ENCODE measurements at places on chromosomes 11 and 22. TPM values are rescaled to one million over a fixed set of nuclear protein-coding genes. Genes with fewer than 3 reads are reported as not detected.
A peak's percentile ranks its signal among the peaks of the same experiment; 100 is the strongest.

Gene ADM2
- 37.6 TPM for total RNA-seq

Gene FDXACB1
- total RNA-seq = 1.6 TPM

Gene GPHA2
- not detected for total RNA-seq

Gene TBCEL
- 36.5 TPM for total RNA-seq

Gene KCNJ1
- total RNA-seq = not detected

Gene PATE2
- total RNA-seq = not detected

Gene P2RY2
- 0.69 TPM for total RNA-seq

Gene OR4A16
- not detected for total RNA-seq

Gene CDCA5
- 7.7 TPM for total RNA-seq

Gene L3MBTL2
- 20.9 TPM for total RNA-seq

DNA sequence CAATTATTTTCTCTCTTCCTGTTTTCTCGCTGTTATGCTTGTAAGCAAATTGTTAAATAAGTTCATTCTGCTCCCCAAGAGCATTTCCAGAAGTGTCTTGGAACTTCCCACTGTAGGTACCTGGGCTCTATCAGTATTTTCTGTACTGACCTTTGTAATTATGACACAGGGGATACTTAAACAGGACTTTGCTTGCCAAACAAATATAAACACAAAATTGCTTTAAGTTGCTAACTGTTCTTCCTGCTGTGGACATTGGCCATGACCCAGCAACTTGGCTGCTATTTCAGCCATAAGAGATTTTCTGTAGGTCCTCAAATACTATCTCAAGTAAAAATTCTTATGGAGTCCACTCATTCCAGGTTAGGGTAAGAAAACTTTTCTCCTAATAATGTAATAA is 30.1 kb downstream of the SYT9 start:
- H3K27ac ChIP-seq = no peak overlapping the region
- no peak overlapping the region for H3K4me3 ChIP-seq
- peaks cover 2% of the 10 kb centered on the region for H3K27me3 ChIP-seq
- peaks cover 12% of the 10 kb centered on the region for H3K36me3 ChIP-seq

- H3K36me3 ChIP-seq = peaks cover 6% of the 10 kb centered on the region
- peak overlapping the region; percentile 99 for H3K4me3 ChIP-seq
- peaks cover 6% of the 10 kb centered on the region for H3K27me3 ChIP-seq
- H3K4me1 ChIP-seq = peaks cover 15% of the 10 kb centered on the region
- H3K27ac ChIP-seq = peak overlapping the region; percentile 94
- no peak for DNase-seq
These were observed 1.3 kb downstream of the COA4 start for GRCh38 chr11:73875380-73875779.

DNA sequence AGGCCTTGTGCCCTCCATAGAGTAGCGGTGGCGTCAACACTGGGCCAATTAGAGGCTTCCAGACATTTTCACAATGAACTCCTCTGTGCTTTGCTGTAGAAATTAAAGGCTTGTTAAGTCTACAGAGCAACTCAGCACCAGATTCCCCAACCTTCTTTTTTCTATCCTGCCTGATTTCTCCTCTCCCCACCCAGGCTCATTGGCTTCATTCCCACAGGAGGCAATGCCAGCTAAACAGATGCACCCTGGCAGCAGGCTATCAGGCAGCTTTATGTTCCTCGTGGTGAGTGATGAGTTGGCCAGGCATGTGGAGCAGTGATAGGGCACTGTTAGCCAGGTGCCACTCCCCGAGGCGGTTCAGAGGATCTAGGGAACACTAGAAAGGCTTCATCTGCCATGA is 4.8 kb downstream of the DIXDC1 start:
- H3K27me3 ChIP-seq = peaks cover 4% of the 10 kb centered on the region
- no peak overlapping the region for H3K4me3 ChIP-seq
- no peak overlapping the region for H3K27ac ChIP-seq
- no peak for DNase-seq
- H3K36me3 ChIP-seq = no peaks in the 10 kb centered on the region

GRCh38 chr22:26632422-26633155 is 10.8 kb downstream of the CRYBA4 start:
- no peak for DNase-seq
- H3K27me3 ChIP-seq = no peaks in the 10 kb centered on the region
- no peaks in the 10 kb centered on the region for H3K4me1 ChIP-seq
- no peak overlapping the region for H3K27ac ChIP-seq
- peaks cover 5% of the 10 kb centered on the region for H3K36me3 ChIP-seq
- H3K4me3 ChIP-seq = no peak overlapping the region

- peaks cover 14% of the 10 kb centered on the region for H3K27me3 ChIP-seq
- peak overlapping the region; percentile 93 for H3K27ac ChIP-seq
- H3K4me1 ChIP-seq = peaks cover 24% of the 10 kb centered on the region
- no peaks in the 10 kb centered on the region for H3K36me3 ChIP-seq
- DNase-seq = no peak
These were observed 32.1 kb downstream of the GRAMD4 start for GRCh38 chr22:46652081-46652846.

- peaks cover 3% of the 10 kb centered on the region for H3K36me3 ChIP-seq
- DNase-seq = no peak
- peaks cover 11% of the 10 kb centered on the region for H3K4me1 ChIP-seq
- H3K4me3 ChIP-seq = no peak overlapping the region
These were observed 61.9 kb downstream of the ARHGEF12 start for GRCh38 chr11:120398132-120398531.

DNA sequence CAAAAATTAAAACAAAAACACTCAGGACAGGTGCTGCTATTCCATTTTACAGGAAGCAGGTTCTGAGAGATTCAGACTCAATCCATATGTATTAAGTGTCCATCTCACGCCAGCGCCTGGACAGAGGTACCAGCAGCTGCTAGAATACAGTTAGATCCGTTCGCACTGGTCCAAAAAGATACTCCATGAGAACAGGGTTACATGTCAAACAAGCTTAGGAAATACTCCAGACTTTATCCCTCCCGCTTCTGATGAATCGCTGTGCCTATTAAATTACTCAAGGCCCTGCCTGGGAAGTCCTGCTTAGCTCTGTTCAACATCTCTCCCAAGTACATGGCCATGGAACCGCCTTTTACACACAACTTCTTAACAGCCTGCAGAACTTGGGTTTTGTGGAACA is 50.2 kb upstream of the SLC35C1 start:
- H3K27ac ChIP-seq = no peak overlapping the region
- no peaks in the 10 kb centered on the region for H3K36me3 ChIP-seq
- peaks cover 22% of the 10 kb centered on the region for H3K4me1 ChIP-seq
- H3K4me3 ChIP-seq = no peak overlapping the region
- H3K27me3 ChIP-seq = peaks cover 13% of the 10 kb centered on the region

GRCh38 chr11:127800989-127801688 is 786.2 kb downstream of the ETS1 start:
- H3K4me3 ChIP-seq = no peak overlapping the region

GRCh38 chr11:87036756-87037449 is 831 bp upstream of the TMEM135 start:
- no peaks in the 10 kb centered on the region for H3K36me3 ChIP-seq
- H3K27ac ChIP-seq = peak overlapping the region; percentile 75
- peak; percentile 19 for DNase-seq
- H3K27me3 ChIP-seq = peaks cover 2% of the 10 kb centered on the region
- peaks cover 17% of the 10 kb centered on the region for H3K4me1 ChIP-seq

DNA sequence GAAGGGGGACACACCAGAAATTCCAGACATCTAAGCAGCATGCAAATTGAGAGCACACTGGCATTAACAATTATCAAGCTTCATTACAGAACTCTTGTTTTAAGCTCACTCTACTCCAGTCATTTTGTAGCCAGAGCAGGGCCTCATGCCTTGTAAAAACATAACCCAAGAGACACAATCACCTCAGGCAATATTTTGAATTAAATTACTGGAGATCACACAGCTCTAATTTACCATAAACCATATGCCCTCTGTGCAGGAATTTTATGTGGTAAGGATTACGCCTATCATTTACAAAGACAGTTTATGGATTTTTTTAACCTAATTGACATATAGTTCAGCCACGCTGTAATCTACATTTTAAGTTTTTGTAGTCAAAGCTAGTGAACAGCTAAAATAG is 414.1 kb upstream of the DDI1 start:
- no peaks in the 10 kb centered on the region for H3K36me3 ChIP-seq
- H3K4me3 ChIP-seq = no peak overlapping the region
- no peaks in the 10 kb centered on the region for H3K27me3 ChIP-seq
- no peak for DNase-seq
- no peaks in the 10 kb centered on the region for H3K4me1 ChIP-seq
- H3K27ac ChIP-seq = no peak overlapping the region

GRCh38 chr22:30233582-30233981 is 13.0 kb downstream of the LIF start:
- H3K4me1 ChIP-seq = peaks cover 15% of the 10 kb centered on the region
- H3K27me3 ChIP-seq = peaks cover 7% of the 10 kb centered on the region

- no peak overlapping the region for H3K27ac ChIP-seq
- H3K27me3 ChIP-seq = peaks cover 2% of the 10 kb centered on the region
- no peak for DNase-seq
- H3K36me3 ChIP-seq = no peaks in the 10 kb centered on the region
- H3K4me3 ChIP-seq = peak overlapping the region; percentile 91
These were observed 1.1 kb downstream of the CBX6 start for GRCh38 chr22:38870791-38871359.

DNA sequence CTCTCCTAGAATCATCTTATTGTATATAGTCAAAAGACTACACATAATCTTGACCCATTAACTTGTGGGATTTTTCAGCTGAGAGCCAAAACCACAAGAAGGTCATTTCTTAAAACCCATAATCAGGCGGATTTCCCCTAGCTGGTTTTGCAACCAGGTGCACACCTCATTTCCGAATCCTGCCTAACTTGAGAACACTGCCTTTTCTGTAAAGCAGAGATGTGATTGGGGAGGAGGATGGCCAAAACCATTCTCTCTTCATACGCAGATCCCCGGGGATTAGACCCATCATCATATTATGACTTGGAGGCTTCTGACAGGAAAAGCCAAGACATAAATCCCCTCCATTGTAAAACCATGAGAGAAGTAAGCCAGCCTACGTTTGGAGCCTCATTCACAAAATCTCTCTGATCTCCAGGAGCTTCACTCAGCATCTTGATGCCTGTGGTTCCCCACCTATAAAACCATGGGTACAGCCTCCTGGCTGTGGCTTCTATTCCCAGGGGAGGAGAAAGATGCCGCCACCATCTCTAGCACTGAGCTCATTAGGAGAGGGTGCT is 191.3 kb downstream of the KIF18A start:
- H3K4me1 ChIP-seq = no peaks in the 10 kb centered on the region
- DNase-seq = no peak
- no peak overlapping the region for H3K27ac ChIP-seq
- H3K4me3 ChIP-seq = no peak overlapping the region

- H3K4me3 ChIP-seq = no peak overlapping the region
- no peak overlapping the region for H3K27ac ChIP-seq
These were observed 25.5 kb upstream of the YPEL1 start for GRCh38 chr22:21761086-21761485.

- no peaks in the 10 kb centered on the region for H3K36me3 ChIP-seq
- H3K4me1 ChIP-seq = peaks cover 20% of the 10 kb centered on the region
- no peak for DNase-seq
These were observed 4.7 kb downstream of the TANGO2 start for GRCh38 chr22:20025401-20026203.

DNA sequence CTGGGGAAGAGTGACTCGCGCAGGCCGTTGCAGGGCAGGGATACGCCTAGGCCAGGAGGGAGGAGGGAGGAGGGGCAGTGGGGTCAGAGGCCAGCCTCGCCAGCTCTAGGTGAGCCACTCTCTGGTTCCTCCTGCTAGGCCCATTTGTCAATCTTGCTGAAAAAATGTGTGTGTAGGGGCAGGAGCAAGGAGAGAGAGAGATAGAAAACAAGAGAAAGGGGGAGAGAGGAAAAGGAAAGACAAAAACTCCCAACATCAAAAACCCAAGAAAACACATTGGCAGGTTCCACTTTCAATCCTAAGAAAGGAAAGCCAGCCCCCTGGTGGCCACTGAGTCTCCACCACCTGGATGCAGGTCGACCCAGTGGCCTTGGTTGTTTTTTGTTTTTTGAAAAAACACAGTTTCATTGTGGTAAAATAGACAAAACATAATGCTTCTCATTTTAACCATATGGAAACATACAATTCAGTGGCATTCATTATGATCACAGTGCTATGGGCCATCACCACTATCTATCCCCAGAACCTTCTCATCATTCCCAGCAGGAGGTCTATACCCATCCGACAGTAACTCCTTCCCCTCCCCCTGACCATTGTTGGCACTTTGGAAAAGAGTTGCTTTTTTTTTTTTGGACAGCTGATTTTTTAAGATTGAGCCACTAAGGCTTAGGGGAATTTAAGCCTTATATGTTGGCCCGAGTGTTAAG is 10.9 kb downstream of the OMP start:
- H3K27me3 ChIP-seq = peaks cover 8% of the 10 kb centered on the region
- no peak overlapping the region for H3K4me3 ChIP-seq
- H3K36me3 ChIP-seq = no peaks in the 10 kb centered on the region
- no peak overlapping the region for H3K27ac ChIP-seq

DNA sequence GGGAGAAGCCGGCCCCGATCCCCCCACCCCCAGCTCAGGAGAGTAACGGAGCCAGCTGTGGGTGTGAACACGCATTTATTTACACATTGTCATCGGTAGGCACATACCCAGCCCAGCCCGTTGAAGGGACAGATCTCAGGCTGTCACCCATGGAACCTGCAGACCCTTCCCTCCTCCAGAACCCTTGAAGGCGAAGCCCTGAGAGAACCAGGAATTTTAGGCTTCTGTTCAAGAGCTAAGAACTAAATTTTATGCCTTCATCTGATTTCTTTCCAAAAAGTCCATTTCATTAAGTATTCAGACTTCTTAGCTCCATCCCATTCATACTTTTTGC is 379 bp upstream of the BRMS1 start:
- no peak for DNase-seq
- peaks cover 4% of the 10 kb centered on the region for H3K36me3 ChIP-seq
- peak overlapping the region; percentile 97 for H3K4me3 ChIP-seq
- H3K4me1 ChIP-seq = peaks cover 21% of the 10 kb centered on the region
- peaks cover 7% of the 10 kb centered on the region for H3K27me3 ChIP-seq

DNA sequence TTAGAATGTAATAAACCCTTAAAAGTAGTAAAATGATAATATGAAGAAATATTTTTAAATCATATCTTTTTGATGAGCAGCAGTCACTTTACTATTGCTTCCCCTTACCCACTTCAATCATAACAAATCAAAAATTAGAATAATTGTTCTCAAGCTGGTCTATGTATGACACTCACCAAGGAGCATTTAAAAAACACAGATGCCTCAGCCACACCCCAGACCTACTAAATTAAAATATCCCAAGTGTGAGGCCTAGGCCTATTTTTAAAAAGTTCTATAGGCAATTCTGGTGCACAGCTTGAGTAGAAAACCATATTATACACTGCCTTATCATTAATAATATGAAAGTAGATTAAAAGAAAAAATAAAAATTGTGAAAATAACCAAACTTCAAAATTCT is 15.2 kb downstream of the KIF18A start:
- no peaks in the 10 kb centered on the region for H3K4me1 ChIP-seq
- DNase-seq = no peak
- no peaks in the 10 kb centered on the region for H3K36me3 ChIP-seq

- H3K4me3 ChIP-seq = peak overlapping the region; percentile 65
- no peaks in the 10 kb centered on the region for H3K36me3 ChIP-seq
- DNase-seq = peak; percentile 27
- peaks cover 32% of the 10 kb centered on the region for H3K4me1 ChIP-seq
These were observed 178.2 kb upstream of the CCDC90B start for GRCh38 chr11:83464160-83464944.

- H3K27me3 ChIP-seq = no peaks in the 10 kb centered on the region
- no peak overlapping the region for H3K4me3 ChIP-seq
- no peaks in the 10 kb centered on the region for H3K4me1 ChIP-seq
- H3K36me3 ChIP-seq = no peaks in the 10 kb centered on the region
- DNase-seq = no peak
These were observed 11.9 kb downstream of the CRTAM start for GRCh38 chr11:122850076-122850631.
